NCI-H2171 treated with DMSO at 0.1 percent for 48 hours (cell line): ENCODE measurements at places on chromosomes 16 and 17.

GRCh38 chr16:74563828-74564263 is 43.1 kb downstream of the GLG1 start:
- no peak for DNase-seq

DNA sequence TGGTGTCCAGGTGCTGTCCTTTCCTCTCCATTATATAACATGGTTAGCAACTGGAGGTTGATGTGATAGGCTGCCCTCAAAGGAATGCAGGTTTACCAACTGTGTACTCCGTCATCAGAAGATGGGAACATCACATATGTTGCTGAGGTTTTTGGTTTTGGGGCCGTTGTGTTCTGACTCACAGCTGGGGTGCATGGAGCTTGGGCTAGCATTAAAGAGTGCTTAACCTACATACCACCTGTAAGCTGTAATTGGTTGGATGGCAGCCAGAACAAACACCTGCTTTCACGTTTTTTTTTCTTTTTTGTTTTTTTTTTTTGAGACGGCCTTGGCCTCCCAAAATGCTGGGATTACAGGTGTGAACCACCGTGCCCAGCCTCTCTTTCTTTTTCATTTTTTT is 20.9 kb downstream of the TMEM11 start:
- peak; percentile 69 for DNase-seq

DNA sequence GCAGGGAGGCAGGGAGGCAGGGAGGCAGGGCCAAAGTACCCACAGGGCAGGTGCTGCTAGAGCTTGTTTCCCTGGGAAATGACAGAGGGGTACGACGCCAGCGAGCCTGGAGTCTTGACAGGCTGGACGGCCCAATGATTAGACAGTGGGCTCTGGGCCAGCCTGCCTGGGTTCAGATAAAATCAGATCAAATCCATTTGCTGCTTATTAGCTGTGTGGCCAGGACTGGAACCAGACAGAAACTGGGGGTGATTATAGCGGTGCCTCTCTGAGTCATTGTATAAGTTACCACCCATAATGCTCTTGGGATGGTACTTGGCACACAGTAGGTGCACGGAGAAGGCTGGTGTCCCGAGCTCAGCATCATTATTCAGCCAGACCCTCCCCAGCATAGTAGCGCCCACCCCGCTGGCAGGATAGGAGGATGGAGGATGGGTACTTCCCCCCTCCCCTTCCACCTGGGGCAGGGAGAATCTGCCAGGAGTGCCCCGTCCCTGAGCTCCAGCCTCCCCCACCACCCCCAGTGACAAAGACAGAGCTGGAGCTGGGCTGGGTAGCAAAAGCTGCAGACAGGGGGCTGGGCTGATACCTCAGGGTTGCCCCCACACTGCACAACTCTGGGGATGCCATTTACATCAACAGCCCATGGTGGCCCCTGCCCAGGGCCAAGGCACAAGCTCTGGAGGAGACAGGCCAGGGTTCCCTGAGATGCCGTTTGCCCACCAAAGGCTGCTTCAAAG is 77.6 kb upstream of the TNRC6C start:
- DNase-seq: no peak

DNA sequence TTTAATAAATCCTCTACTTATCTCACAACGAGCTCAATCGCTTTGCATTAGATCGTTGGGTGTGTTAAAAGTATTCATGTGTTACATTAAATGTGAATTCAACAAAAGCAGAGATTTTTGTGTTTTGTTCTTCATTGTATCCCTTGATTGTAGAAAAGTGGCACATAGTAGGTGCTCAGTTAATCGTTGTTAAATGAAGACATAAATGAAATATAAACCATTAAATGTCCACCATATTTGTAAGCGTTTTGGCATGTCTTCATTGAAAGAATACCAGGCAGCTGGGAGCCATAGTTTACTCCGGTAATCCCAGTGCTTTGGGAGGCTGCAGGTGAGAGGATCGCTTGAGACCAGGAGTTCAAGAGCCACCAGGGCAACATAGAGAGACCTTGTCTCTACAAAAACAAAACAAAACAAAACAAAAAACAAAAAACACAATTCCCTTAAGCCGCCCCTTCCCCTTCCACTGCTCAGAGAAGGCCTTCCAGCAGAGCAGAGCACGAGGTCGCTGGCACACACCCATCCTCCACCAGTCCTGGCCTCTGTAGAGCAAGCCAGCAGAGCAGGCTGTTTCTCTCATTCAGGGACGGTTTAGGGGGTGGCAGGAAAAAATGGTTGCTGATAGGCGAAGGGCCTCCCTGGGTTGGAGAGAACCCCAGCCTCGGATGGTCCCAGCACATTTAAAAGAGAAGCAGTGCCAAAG is 673 bp upstream of the CHD9 start:
- DNase-seq: peak; percentile 54

DNA sequence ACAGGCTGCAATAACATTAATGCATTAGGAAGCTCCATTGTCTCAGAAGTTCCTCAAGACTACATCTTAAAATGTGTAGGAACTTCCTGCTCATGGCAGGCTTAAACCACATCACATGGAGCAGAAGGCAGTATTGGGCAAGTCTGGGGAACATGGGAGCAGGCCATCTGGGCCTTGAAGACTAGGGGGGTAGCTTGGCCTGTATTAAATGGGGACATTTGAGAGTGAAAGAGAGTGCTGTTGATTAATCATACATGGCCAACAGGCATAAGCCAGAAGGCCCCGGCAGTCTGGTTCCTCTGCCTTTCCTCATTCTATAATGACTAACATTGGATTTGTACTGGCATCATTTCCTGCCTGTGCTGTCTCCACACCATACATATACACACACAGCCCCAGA is 25.2 kb upstream of the SLC5A11 start:
- no peak for DNase-seq

DNA sequence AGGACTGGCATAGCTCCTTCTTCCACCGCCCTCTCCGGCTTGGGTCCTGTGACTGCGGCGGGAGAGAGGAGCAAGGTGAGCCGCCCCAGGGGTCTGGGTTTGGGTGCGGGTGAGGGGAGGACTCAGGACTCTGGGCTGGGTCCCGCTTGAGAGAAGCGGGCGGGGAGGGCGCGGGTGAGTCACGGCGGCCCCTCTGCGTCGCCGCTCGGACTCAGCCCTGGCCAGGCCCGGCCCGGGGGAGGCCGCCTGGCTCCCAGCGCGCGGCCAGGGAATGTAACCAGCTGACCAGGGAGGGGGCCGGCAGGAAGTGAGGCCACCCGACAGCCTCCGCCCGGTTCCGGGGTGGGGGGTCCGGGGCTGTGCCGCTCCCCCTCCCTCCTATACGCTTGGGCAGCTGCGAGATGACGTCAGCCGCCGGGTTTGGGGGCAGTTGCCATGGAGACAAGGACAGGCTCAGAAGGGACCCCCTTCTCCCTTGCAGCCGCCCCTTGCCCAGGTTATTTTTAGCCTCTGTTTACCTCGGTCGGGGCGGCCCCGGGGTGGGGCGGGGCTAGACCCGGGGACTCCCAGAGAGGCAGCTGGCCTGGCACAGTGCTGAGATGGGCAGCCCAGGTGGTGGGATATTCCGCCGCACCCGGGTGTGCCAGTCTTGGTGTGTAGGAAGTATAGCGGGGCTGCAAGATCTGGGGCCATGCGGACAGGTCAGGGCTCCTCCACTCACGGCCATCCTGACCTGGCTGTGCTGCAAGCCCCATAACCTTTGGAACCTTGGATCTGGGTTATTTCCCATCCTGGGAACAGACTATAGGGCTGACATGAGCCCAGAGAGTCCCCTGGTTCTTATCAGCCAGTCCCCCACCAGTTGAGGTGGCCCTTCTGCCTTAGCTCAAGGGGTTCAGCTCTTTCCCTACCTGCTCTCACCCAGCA is 1.6 kb downstream of the RIPOR1 start:
- no peak for DNase-seq

DNA sequence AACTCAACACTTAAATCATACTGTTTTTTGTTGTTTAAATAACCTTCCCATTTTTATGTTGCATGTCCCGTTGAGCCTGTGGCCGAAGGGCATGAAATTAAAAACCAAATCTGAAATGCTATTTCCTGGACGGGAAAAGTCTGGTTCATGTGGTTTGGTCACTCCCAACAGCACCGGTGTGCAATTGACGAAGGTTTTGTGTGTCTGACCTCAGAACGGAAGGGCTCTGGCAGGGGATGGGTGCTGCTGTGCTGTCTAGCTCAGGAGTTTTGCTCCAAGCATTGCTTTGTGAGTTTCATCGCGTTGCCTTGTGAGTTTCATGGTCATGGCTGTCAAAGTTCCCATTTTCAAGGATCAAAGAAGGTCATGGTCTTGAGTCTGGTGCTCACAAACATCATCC is 363.3 kb downstream of the XYLT1 start:
- no peak for DNase-seq

DNA sequence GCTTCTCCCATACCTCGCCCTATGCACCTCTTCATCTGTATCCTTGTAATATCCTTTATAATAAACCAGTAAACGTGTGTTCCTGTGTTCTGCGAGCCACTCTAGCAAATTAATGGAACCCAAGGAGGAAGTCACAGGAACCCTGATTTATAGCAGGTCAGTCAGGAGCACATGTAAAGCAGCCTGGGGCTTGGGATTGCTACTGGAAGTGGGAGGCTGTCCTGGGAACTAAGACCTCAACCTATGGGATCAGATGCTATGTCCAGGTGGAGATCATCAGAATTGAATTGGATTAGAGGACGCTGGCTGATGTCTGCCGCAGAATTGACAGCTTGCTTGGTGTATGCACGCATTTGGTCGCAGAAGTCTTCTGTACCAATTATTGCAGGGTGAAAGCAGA is 15.7 kb downstream of the WNT3 start:
- DNase-seq: no peak

GRCh38 chr17:78252111-78252634 is 20.7 kb downstream of the TMEM235 start:
- no peak for DNase-seq

- no peak for DNase-seq
Observed at GRCh38 chr16:29947897-29948296, 14.0 kb upstream of the TMEM219 start.

GRCh38 chr16:3480901-3481695 is 14.2 kb downstream of the C16orf90 start:
- no peak for DNase-seq

DNA sequence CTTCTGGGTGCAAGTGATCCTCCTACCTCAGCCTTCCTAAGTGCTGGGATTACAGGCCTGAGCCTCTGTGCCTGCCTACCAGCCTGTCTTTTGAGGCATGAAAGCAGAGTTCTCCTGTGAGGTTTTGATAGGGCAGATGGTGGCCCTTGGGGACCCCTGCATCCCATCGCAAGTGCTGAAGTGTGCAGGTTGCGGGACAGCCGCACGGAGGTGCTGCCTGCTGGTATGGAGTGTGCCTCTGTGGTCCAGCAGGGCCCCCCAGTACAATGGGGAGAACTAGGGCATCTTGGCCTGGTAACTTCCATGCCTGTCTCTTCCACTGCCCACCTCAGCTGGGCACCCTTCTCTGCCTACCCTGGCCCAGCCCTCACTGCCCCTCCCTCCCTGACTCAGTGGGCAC is 9.9 kb upstream of the NDRG4 start:
- DNase-seq: no peak

DNA sequence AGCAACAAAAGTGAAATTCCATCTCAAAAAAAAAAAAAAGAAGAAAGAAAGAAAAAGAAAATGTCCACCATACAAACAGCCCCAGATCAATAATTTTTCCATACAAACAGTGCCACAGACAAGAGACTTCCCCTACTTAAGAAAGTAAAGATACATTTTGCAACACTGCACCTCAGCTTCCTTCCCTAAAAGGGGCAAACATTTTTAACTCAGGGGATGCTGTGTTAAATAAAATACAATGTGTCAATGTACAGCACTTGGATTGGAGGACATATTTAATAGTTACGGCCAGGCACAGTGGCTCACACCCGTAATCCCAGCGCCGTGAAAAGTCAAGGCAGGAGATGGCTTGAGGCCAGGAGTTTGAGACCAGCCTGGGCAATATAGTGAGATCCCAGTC is 22.3 kb downstream of the MYH11 start:
- DNase-seq: no peak
